Activated CD4-positive, alpha-beta T cell treated with anti-CD3 and anti-CD28 coated beads, Interleukin-2, amount 50 U/mL, for 48 hours (primary cell): ENCODE measurements at places on chromosomes 16 and 17.

GRCh38 chr17:8375738-8376259, 705 bp downstream of the KRABD2 start:
- no peak for DNase-seq

DNA sequence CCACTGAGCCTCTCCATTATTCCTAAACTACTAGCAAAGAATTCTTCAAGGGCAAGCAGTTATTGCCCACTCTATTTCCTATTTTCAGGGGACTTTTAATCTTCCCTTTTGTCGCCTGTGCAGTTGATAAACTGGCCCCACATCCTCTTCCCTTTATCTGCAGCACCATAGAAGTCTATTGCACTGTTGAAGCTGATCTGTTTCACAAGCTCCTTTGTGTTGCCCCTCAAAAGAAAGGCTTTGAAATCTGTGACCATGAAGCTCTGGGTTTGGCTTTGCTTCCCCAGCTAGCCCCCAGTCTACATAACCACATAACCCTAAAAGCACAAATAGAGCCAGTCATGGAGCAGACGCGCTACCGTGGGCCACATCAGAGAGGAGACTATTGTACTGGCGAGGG, 37.1 kb downstream of the CDRT15 start:
- DNase-seq: no peak

- no peak for DNase-seq
Observed at GRCh38 chr16:15415511-15415985, 18.8 kb upstream of the BMERB1 start.

- DNase-seq: no peak
Observed at GRCh38 chr17:32814836-32815235, 62.1 kb downstream of the MYO1D start.

GRCh38 chr16:2157480-2158261, 2.1 kb downstream of the TRAF7 start:
- no peak for DNase-seq

DNA sequence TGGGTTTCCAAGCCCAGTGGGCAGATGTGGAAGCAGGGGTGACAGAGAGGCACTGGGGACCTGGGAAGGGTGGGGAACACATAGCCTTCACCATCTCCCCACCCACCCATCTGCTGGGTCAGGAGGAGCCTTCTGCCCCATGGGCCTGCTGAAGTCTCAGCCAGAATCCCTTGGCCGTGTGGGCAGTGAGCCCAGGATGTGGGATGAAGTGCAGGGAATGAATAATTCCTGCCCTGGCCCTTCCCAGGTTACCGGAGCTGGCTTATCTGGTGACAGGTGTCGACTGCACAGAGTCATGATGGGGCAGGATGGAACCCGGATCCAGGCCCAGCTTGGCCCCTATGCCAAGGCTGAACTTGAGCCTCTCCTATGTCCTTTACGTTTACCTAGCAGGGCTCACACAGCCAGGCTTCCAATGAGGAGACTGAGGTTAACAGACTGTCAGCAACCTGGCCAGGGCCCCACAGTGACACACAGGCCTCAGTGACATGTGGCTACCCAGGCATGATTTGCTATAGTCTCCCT, 17.5 kb downstream of the ATP2A3 start:
- DNase-seq: no peak

- DNase-seq: no peak
Observed at GRCh38 chr17:65567566-65567965, 6.1 kb upstream of the AXIN2 start.

DNA sequence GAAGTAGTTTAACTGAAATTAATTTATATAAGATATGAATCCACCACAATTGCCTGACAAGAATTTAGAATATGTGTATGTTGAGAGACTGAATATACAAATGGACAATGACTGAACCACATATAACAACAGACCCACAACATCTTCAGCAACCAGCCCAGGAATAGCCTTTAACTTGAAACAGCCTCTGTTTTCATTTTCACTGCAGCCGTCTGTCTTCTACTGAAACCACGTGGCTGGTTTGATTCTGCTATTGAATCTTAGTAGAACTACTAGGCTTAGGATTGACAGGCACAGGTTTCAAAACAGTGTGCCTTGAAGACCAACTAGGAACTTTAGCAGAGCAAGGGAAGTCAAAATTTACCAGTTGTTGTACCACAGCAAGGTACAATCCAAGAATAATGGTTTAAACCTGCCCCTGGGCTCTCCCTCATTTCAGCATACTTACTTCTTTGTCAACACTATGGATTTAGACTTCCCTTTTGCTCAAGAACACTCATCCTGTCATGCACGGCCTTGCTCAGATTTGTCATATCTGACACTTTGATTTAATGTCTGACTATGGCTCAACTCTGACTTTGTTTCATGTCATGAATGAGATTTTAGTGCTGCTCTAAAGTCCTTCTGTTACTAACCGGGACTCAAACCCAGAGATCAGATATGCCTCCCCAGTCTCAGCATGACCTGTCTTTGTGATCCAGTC, 355.0 kb downstream of the KIF2B start:
- DNase-seq: no peak

GRCh38 chr17:33647956-33648355, 354.9 kb upstream of the ASIC2 start:
- no peak for DNase-seq

DNA sequence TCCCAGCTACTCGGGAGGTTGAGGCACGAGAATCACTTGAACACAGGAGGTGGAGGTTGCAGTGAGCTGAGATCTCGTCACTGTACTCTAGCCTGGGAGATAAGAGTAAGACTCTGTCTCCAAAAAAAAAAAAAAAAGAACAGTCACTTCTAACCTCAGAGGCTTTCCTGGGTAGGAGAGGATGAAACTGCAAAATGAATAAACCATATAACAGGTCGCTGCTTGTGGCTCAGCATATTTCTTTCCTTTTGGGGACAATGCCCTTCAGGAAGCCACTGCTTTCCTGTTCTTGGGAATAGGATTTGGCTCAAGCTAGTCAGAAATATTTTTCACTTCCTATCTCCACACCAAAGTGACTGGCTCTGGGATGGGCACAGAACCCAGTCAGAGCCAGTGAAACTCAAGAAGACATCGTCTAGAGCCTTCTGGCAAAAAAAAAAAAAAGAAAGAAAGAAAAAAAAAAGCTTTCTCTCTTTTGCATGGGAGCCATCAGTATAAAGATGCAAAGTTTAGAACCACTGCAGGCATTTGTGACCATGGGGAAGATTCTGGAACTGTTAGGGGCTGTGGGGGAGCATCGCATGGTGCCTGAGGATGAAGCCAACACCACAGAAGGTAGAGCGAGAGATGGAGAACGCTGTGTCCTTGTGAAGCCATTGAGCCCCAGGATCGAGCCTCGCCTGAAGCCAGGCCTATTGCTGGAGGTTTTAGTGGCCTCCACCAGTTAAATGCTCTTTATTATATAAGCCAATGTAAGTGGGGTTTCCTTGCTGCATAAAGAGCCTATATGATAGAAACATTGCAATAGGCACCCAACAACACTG, 71.8 kb upstream of the MRTFB start:
- DNase-seq: no peak

DNA sequence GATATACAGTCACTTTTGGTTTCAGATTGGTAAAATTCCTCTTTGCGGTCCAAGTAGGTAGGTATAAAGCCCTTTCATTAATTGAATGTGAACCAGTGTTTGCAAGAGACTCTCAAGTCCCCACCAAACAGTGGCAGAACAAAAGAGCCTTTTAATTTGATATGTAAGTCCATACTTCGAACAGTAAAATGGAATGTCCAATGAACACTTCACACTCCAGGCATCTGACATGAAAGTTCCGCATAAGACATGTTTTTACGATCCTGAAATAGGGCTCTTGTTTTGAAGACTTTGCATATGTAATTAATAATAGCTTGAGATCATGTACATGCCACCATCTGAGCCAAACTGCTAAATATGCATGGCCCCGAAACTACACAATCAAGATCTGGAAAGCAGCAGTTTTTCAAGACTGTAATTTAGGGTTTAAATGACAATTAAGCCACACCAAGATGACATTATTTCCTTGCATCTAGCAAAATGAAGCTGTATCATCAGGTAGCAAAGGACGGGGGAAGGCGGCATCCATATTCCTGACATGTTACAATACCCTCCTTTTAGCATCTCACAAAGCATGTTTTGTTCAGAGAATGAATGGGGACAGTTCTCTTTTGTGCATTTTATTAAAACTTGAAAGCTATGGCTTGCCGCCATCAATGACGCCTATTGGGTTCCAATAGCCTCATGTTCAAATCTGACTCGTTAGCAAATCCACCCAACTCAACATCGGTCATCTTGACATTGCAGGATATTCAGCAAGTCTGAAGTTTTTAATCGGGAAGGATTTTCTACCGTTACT, 39.4 kb downstream of the LITAF start:
- DNase-seq: no peak

DNA sequence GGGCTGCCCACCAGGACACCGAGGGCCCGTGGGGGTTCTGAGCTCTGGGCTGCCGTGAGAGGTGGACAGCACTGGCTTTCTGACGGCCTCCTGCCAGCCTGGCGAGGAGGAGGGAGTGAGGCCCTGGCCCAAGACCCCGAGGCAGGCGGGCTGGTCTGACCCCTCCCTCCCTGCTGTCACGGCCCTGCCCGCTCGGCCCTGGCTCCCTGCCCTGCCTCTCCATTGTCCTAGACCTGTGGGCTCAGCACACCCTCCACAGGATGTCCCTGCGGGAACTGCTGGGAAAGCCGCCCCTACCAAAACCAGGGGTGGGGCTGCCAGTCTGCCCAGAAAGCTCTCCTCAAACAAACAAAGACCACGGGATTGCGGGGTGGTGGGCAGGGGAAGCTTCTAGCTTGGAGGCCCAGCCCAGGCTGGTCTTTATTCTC, 20.7 kb downstream of the SPNS2 start:
- DNase-seq: no peak
